ENCODE measurements at places on chromosomes 6 and 20.

DNA sequence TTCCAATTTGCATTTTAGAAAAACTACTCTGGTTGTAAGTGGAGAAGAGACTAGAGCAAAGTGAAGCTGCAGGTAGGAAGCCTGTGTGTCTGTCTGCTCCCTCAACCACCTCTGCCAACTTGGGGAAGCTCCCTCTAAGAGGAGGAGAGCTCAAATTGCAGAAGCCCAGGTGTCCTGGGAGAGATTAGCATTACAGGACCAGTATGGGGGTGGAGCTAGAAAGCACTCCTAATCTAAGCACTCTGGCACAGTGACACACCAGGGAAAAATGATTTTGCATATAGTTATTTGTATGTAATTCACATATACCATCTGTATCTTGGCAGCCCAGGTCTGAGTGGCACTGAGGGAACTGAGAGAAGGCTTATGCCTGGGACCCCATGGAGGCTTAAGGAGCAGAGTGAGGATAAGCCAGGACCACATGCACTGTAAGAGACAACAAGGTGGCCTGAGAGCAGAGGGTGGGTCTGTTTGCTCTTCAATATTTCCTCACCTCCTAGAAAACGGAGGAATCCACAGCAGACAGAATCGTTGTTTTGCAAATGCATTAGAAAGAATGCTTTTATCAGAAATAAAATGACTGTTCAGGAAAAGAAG, 13.6 kb downstream of the GSTA2 start:
- no peak for DNase-seq

- DNase-seq: peak; percentile 7
Observed at GRCh38 chr6:2695454-2696095, 55.1 kb downstream of the MYLK4 start.

DNA sequence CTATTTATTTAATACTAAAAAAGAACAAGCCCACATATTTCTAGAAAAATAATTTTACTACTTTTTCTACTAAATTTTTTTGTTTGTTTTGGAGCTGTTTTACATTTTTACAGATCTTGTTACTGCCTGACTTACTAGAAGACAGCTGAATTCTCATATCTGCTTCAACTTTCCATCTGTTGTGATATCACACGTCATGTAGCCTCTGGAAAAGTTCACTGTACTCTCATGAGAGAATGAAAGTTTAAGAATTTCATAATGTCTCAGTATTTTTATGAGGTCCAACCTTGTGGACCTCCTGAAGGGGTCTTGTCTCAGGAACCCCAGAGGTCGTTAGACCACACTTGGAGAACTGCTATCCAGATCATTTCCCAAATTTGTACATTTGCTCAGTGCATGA, 81.7 kb upstream of the MTHFD1L start:
- DNase-seq: no peak

DNA sequence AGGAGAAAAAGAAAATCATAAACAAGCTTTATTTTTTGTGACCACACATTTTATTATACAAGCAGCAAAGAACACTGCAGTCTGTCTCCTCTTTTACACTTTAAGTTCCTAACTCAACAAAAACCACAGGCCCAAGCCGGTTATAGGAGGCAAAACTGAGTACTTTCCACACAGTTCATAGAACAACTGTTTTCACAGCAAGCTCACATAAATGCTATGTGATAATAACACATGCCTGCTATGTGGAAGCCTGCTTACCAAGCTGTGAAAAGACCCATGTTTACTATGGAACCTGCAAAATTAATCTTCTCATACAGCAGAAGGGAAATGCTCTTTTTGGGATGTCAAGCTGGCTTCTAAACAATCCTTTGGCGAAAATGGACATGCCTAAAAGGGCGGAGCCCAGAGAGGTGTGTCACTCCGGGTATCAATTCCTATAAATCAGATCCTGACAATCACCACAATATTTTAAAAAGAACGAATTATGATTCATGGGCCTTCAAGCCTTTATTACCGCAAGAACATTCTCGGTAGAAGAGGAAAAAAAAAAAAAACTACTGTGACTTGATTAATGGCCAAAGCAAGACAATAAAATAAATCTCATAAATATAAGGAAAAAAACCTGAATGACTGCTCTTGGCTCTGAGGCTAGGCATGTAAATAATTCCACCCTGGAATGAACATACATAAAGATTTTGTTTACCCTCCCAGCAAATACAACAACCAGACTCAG, 2.6 kb downstream of the TRERF1 start:
- no peak for DNase-seq

GRCh38 chr6:30847971-30848436, 36.3 kb upstream of the DDR1 start:
- no peak for DNase-seq

GRCh38 chr6:151300267-151300991, 60.7 kb downstream of the AKAP12 start:
- no peak for DNase-seq

- DNase-seq: no peak
Observed at GRCh38 chr20:8255945-8256632, 124.0 kb downstream of the PLCB1 start.

DNA sequence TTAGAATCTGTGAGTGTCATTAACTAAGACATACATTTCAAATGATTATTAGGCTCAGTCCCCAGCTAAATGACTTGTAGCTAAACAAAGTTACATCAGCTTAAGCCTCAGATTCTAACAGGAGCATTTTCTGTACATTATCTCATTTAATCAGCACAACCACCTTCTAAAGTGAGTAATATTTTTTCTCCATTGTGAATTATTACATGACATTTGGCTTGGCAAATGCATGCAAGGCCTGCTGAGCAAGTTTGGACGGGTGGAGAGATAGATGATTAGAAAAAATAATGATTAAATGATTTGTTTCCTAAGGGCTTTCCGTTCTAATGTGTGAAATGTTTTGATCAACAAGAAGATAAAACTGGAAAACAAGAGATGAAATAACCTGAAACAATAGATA, 20.7 kb downstream of the DCBLD1 start:
- DNase-seq: no peak

- no peak for DNase-seq
Observed at GRCh38 chr6:38270367-38270766, 369.4 kb downstream of the BTBD9 start.

- DNase-seq: peak; percentile 56
Observed at GRCh38 chr20:63574156-63574828, at the start of gene HELZ2. HELZ2 (minus strand) TSS chr20:63574239; CDS start chr20:63572385, 1,854 bp downstream.

DNA sequence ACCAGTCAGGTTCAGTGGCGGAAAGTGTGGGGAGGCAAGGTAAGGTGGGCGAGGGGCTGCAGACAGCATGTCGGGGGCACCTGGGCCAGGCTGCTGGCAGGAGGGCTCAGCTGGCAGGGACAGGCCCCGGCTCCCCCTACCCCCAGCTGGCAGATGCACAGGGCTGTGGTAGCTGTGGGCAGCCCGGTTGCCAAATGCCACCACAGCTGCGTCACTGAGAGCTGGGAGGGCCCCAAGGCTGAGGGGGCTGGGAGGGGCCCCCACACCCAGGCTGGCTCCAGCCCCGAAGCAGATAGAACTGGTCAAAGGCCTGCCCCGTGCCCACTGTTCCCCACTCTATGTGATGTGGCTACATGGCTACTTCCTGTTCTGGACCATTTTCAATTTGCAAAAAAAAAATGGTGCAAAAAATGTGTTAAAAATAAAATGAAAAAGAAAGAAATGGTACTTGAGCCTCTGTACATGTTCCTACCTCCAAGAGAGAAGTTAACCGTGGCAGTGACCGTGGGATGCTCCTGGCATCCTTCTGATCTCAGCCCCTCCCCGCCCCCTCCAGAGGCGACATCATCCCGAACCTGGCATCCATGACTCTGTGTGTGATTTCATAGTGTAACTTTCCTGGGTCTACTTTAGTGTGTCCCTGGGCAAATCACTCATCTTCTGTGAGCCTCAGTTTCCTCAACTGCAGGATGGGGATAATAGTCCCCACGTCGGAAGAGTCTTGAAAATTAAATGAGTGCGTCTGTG, 64.4 kb downstream of the UBE2V1 start:
- DNase-seq: peak; percentile 79

DNA sequence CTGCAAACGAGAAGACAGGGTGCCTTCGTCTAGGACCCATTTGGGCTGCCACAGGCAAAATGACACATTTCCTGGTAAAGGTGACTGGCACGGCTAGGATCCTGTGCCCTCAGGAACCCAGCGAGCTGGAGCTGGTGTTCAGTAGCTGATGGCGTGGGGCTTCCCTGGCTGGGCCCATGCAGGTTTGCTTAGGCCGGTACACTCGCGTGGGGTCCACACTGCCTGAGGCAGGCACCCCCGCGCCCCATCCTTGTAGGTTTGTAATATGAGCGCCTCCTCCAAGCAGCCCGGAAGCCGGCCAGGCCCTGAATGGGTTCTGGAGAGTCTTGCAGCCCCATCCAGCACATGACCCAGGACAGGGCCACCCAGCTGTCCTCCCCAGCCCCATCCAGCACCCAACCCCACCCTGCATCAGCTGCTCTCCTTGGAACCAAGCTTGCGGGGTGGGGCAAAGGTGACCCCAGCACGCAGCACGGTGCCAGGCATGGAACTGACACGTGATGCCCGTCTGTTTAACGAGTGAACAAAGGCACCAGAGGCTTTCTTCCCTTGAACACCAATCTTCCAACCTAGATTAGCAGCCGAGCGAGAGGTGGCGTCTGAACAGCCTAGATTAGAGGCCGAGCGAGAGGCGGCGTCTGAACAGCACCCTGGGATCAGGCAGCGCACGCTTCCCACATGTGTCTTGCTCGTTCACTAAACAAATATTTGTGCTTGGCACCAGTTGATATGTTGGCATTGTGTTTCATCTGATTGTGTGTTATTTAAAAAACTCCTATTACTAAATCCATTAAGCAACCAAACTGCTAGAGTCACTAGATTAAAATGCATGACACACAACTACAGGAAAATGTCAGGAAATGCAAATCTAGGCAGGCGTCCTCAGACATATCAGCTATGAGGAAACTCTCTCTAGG, 112.1 kb downstream of the DLL1 start:
- DNase-seq: peak; percentile 89

DNA sequence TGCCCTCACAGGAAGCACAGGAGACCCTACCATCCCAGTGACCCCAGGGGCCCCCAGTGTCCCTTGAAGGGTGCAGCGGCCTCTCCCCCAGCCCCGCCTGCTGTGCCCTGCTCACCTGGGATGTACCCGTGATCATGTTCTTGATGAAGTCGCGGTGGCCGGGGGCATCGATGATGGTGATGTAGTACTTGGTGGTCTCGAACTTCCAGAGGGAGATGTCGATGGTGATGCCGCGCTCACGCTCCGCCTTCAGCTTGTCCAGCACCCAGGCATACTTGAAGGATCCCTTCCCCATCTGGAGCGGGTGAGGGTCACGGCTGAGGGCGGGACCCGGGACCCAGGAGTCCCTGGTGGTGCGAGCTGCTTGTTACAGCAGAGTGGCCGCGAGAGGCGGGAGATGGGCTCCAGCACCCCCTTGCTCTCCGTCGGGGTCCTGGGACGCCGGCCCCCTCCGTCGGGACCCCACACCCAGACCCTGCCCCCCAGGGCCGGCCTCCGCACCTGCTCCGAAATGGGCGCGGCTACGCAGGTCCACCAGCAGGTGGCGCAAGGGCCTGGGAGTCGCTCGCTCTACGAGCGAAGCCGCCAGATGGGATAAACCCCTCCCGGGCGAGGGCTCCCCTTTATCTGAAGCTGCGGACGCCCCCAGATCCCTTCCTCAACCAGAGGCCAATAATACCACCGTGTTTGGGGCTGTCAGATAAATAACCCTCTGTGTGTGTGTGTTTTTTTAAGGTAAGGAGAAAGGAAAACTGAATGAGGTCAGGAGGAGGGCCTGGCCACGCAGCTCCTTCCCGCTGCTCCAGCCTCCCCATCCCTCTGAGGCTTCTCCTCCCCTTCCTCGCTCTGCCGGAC, 2.9 kb downstream of the EEF1A2 start:
- peak; percentile 25 for DNase-seq

GRCh38 chr6:125863023-125863422, 72.3 kb downstream of the NCOA7 start:
- DNase-seq: no peak

- no peak for DNase-seq
Observed at GRCh38 chr20:20736303-20736702, 23.9 kb upstream of the RALGAPA2 start.

DNA sequence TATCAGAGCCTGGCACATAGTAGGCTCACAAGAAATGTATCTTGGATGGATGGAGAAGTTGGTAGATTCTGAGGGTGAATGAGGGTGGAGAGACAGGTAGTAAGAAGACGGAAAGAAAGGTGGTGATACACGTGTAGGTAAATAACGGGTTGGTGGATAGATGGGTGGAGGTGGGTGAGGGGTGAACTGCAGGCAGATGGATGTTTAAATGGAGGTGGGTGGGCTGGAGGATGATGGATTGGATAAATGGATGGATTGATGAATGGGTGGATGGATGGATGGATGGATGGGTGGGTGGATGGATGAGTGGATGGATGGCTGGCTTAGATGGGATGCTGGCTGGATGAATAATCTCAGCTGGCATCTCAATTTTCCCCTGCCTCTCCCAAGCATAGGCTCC, 9.9 kb downstream of the CDH22 start:
- DNase-seq: no peak

- DNase-seq: peak; percentile 4
Observed at GRCh38 chr20:24027229-24027628, 38.6 kb upstream of the GGTLC1 start.

DNA sequence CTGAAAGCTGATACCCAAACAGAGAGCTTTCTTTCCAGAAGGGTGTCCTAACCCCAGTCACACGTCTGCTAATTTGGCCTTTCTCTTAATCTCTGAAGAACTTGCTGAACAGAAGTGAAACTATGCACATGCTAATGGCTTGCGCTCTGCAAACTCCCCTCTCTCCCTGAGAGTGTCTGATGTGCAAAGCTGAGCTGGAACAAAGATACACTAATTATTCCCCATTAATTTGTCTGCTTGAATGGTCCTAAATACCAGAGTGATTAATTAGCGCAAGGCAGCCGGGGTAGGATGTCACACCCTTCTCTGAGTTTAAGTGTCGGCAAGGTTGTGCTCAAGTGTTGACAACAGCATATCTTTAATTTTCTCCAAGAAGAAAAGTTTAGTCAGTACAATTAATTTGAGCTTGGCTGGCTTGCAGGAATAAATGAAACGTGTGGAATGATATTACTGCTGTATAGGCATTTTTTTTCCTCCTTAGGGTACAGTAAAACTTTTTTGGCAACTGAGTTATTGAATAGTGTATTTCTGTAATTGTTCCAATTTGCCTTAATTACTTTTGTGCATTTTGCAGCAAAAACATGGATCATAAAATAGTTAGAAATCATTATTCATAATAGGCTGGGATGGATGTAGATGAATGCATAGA, 715.9 kb upstream of the POU3F2 start:
- no peak for DNase-seq

GRCh38 chr6:125953502-125953875, 3.1 kb upstream of the HINT3 start:
- no peak for DNase-seq

GRCh38 chr6:121042766-121043165, 291.5 kb downstream of the TBC1D32 start:
- no peak for DNase-seq

DNA sequence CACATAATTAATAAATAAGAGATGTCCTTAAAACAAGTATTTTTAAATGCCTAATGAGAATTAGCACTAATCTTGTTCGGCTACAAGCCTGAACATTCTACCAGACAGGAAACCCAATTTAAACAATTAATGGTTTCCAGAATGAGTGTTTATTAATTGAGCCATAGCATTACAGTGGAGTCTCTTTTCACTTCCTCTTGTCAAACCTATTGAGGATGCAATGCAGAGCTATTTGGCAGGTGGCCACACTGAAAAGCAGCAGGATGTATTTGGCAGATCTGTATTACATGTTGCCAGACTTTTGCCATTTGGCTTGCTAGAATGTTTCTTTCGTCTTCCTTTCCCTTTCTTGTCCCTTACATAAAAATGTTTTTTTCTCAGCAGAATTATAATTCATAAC, 475.2 kb upstream of the MARCKS start:
- DNase-seq: peak; percentile 82

Data from AG10803 (cell line).